ENCODE measurements at places on chromosomes 5 and 9.

GRCh38 chr5:143456952-143457547, 53.6 kb upstream of the NR3C1 start:
- no peak overlapping the region for H3K4me3 ChIP-seq
- H3K36me3 ChIP-seq = no peaks in the 10 kb centered on the region

- no peak overlapping the region for H3K4me3 ChIP-seq
- H3K4me1 ChIP-seq = no peaks in the 10 kb centered on the region
- no peaks in the 10 kb centered on the region for H3K36me3 ChIP-seq
- no peak overlapping the region for H3K27ac ChIP-seq
These were observed 66.3 kb upstream of the LIFR start for GRCh38 chr5:38622723-38623129.

- H3K27me3 ChIP-seq = no peaks in the 10 kb centered on the region
- no peak overlapping the region for H3K4me3 ChIP-seq
- peaks cover 17% of the 10 kb centered on the region for H3K4me1 ChIP-seq
- no peak overlapping the region for H3K27ac ChIP-seq
- DNase-seq = no peak
These were observed 406.2 kb upstream of the BRINP1 start for GRCh38 chr9:119775410-119775809.

DNA sequence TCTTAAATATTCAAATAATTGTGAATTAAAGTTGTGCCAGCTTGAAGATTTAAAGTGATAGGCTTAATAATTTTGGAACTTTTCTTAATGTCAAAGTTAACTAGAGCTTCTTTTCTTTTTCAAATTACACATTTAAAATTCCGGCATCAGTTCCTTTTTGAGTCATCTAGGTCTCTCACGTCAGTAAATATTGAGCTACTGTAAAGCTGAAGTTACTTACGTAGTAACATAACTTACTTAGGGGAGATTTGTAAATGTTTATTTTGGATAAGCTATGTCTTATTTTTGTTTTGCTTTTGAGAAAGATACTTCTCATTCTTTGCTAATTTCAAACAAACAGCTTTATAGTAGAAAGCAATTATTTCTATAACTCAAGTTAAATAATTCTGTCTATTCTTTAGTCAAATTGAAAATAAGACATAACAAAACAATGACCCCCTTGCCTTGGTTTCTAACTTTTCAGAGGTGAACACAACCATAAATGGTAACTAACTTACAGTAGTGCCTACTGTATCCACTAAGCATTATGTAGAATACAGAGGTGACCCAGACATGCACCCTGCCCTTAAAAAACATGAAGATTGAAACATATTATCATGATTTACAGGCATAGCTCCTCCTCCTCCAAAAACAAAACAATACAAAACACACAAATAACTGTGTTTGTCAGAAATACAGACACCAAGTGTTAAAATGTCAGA, 29.8 kb downstream of the CD274 start:
- no peak overlapping the region for H3K27ac ChIP-seq
- no peak for DNase-seq
- no peaks in the 10 kb centered on the region for H3K36me3 ChIP-seq

GRCh38 chr9:591292-591691, 250.2 kb upstream of the DMRT1 start:
- no peaks in the 10 kb centered on the region for H3K36me3 ChIP-seq
- H3K27ac ChIP-seq = peak overlapping the region; percentile 21
- no peaks in the 10 kb centered on the region for H3K27me3 ChIP-seq

- H3K27ac ChIP-seq = peak overlapping the region; percentile 63
- H3K27me3 ChIP-seq = no peaks in the 10 kb centered on the region
- peaks cover 14% of the 10 kb centered on the region for H3K4me1 ChIP-seq
- peak; percentile 26 for DNase-seq
These were observed 43.4 kb upstream of the TMC1 start for GRCh38 chr9:72477930-72478518.

GRCh38 chr9:132798817-132799790, 79.0 kb downstream of the AK8 start:
- no peak overlapping the region for H3K27ac ChIP-seq
- H3K4me1 ChIP-seq = no peaks in the 10 kb centered on the region
- H3K27me3 ChIP-seq = no peaks in the 10 kb centered on the region
- no peak for DNase-seq
- no peaks in the 10 kb centered on the region for H3K36me3 ChIP-seq

DNA sequence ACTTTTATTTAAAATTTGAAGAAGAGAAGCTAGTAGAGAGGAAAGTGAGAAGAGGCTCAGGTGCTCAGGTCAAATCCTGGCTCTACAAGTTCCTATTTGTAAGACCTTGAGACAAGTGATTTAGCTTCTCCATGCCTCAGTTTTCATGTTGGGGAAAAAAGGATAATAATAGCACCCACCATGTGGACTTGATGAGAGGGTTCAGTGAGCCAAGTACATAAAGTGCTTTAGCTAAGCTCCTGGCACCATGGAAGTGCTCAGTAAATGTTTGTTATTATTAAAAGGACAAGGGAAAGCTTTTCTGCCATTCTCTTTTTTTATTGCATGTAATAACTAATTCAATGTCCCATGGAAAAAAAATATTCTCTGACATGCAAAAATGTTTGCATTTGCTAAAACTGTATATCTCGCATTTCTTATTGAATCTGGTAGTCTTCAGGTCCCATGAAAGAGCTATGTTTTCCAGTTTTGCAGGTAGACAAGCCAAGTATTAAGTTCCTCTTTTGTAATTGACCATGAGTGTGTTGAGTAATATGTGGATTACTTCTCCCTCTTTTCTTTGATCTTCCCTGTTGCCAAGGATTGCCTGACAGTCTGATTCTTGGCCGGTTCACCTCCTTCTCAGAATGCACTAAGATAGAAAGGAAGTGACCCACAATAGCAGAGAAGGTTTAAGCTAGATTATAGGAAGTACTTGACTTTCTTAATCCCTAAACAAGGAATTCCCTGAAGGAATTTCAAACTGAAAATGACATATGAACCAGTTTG, 45.6 kb upstream of the TRIM32 start:
- H3K27me3 ChIP-seq = no peaks in the 10 kb centered on the region
- no peak for DNase-seq
- H3K4me1 ChIP-seq = no peaks in the 10 kb centered on the region
- H3K4me3 ChIP-seq = no peak overlapping the region

DNA sequence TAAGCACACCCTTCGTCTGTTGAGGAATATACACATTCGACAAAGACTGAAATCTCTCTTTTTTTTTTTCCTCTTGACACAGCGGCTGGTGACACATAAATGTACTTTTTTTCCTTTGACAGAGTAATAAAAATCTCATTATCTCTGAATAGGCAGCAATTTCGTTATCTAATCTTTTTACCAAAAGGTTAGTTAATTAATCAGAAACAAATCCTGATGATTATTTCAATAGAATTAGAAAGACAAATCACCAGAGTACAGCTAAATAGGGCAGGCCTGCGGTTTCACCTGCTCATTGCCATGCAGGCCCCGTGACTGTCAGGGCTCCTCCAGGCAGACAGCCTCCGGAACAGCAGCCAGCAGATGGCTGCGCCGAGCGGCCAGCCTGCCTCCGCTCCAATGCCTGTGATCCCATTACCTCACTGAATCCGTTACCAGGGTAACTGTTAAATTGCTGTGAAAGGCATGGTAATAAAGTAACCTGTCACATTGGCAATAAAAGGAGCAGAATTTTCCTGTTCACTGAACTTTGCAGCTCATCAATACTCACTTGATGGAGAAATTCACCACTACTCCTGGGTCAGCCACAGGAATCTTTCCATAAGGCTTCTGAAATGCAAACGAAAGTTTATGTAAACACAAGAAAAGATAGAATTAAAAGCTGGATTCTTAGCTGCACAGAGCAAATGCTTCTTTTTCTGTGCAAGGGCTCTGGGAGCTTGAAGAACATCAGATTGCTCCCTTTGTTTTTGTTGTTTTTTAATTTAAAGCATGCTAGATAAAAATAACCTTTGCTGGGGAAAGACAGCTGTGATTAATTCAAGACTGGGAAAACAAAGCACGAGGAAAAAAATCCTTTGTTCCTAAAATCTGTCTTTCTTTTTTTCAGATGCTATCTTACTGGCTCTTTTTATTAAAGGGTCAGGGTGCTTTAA, 666.4 kb upstream of the ZNF608 start:
- peaks cover 31% of the 10 kb centered on the region for H3K4me1 ChIP-seq
- no peaks in the 10 kb centered on the region for H3K27me3 ChIP-seq
- peak; percentile 78 for DNase-seq
- H3K36me3 ChIP-seq = no peaks in the 10 kb centered on the region
- no peak overlapping the region for H3K4me3 ChIP-seq
- H3K27ac ChIP-seq = peak overlapping the region; percentile 1

- DNase-seq = no peak
- no peak overlapping the region for H3K4me3 ChIP-seq
- no peak overlapping the region for H3K27ac ChIP-seq
These were observed 77.7 kb upstream of the PHYKPL start for GRCh38 chr5:178310130-178310865.

GRCh38 chr9:123998970-123999621, 12.5 kb upstream of the LHX2 start:
- H3K27ac ChIP-seq = no peak overlapping the region
- peaks cover 17% of the 10 kb centered on the region for H3K4me1 ChIP-seq
- DNase-seq = no peak
- H3K36me3 ChIP-seq = no peaks in the 10 kb centered on the region

GRCh38 chr9:131734165-131734610, 5.7 kb downstream of the RAPGEF1 start:
- no peaks in the 10 kb centered on the region for H3K27me3 ChIP-seq
- no peaks in the 10 kb centered on the region for H3K36me3 ChIP-seq
- peak overlapping the region; percentile 49 for H3K27ac ChIP-seq
- H3K4me3 ChIP-seq = no peak overlapping the region
- peaks cover 23% of the 10 kb centered on the region for H3K4me1 ChIP-seq

DNA sequence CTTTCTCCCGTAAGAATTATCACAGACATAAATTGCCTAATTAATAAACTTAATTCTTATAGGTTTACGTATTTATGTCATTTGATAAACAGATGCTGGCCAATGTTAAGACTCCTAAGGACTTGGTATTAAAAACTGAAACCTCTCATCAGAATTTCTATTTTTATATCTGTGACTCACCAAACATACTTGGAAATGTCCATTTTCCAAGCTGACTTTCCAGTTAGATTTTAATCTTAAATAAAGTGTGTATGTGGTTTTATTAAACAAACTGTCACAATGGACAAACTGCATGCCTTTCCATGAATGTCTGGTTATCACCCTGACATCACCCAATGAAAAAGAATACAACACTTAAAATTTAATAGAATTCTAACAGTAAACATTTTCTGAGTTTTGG, 12.6 kb upstream of the COL23A1 start:
- no peaks in the 10 kb centered on the region for H3K4me1 ChIP-seq
- no peak overlapping the region for H3K4me3 ChIP-seq
- H3K27ac ChIP-seq = no peak overlapping the region
- DNase-seq = no peak
- H3K36me3 ChIP-seq = peaks cover 44% of the 10 kb centered on the region

DNA sequence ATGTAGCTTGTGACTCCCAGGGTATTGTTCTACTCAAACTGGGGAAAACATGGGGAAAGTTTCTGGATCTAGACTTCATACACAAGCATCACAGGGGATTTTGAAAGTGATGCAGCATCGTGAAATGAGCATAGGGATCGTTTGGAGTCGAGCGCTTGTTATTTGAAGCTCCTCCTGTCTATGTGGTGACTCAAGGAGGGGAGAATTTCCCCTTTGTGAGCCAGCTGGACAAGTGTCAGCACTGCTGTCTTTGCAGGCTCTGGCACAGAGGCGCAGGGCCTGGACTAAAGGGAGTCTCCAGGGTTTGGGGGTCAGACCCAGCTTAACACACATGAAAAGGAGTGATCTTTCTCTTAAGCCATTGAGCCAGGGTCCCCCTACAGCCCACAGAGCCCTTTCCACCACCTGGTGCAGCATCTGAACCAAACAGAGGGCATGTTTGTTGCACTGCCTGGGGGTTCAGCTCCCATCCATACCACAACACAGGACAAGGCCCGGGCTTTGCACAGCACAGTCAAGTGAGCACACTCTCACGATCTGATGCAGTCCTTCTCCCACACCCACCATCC, 51.0 kb downstream of the IRF1 start:
- no peak overlapping the region for H3K27ac ChIP-seq
- no peak for DNase-seq
- H3K27me3 ChIP-seq = no peaks in the 10 kb centered on the region
- no peaks in the 10 kb centered on the region for H3K36me3 ChIP-seq
- peaks cover 31% of the 10 kb centered on the region for H3K4me1 ChIP-seq

DNA sequence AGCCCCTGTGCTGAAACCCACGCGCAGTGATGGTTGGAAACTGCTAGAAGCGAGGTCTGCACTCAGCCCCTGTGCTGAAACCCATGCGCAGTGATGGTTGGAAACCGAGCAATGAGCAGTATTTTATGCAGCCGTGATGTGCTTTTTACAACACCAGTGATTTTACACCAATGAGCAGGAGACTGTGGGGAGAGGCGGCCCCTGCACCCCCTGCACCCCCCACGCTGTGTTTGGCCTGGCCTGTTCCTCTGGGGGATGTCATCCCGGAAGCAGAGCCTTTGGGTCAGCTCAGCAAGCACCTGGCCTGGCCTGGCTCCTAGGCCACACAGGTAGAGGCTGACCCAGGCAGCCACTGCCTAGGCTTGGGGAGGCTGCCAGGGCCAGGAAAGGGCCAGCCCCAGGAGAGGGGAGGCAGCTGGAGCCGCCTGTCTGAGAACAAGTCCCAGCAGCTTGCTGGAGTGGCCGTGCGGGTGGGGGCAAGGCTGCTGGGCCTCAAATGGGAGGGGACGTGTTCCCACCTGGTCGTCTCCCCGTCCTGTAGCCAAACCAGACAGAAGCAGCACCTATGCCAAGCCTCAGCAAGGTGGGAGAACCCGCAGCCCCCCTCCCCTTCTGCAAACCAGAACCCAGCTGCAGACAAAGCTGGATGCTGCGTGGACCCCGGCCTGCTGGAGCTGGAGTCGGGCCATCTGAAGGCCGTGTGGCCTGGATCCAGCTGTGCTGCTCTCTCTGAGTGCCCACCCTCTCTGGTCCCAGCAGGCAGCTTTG, 46.8 kb downstream of the DBH start:
- H3K36me3 ChIP-seq = no peaks in the 10 kb centered on the region
- no peaks in the 10 kb centered on the region for H3K4me1 ChIP-seq
- H3K4me3 ChIP-seq = no peak overlapping the region
- peak overlapping the region; percentile 30 for H3K27ac ChIP-seq
- H3K27me3 ChIP-seq = no peaks in the 10 kb centered on the region

GRCh38 chr9:108688676-108689075, 167.1 kb downstream of the ACTL7B start:
- DNase-seq = no peak
- no peaks in the 10 kb centered on the region for H3K36me3 ChIP-seq
- no peak overlapping the region for H3K4me3 ChIP-seq
- no peak overlapping the region for H3K27ac ChIP-seq
- H3K4me1 ChIP-seq = no peaks in the 10 kb centered on the region

DNA sequence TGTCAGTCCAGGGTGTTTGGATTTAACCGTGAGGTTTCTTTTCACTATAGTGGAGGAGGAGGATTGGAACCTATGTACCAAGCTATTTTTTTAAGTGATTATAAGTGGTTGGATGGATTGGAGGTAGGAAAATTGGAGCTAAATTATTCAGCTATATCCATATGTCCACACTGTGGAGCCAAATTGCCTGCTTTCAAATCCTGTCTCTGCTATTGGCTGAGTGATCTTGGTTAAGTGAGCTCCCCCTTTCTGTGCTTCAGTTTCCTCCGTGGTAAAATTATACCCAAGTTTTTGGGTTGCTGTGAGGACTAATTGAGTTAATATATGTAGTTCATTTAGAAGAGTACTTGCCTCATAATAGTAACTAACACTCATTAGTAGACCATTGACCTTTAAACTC, 2.5 kb downstream of the CENPP start:
- peaks cover 16% of the 10 kb centered on the region for H3K4me1 ChIP-seq
- no peaks in the 10 kb centered on the region for H3K36me3 ChIP-seq
- H3K27ac ChIP-seq = no peak overlapping the region
- H3K4me3 ChIP-seq = no peak overlapping the region
